ENCODE measurements at places on chromosomes 5 and 9. TPM values are rescaled to one million over a fixed set of nuclear protein-coding genes. Genes with fewer than 3 reads are reported as not detected.
A peak's percentile ranks its signal among the peaks of the same experiment; 100 is the strongest.

DNA sequence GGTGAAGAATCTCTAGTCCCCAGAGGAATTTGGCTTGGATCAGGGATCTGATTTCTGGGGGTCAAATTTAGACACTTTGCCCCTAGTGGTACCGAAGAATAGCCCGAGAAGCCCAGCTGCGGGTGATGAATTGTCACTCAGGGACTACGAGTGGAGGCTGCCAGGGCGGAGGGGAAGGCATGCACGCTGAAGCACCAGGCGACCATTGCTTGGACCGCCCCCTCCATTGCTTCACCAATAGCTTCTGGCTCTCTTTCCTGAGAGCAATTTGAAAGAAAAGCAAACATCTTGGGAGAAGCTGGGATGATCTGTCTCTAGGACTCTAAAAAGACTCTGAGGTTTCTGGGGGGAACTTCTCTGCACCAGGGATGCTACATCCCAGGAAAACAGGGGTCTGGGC is 137.6 kb downstream of the CRB2 start:
- peak; percentile 5 for DNase-seq

DNA sequence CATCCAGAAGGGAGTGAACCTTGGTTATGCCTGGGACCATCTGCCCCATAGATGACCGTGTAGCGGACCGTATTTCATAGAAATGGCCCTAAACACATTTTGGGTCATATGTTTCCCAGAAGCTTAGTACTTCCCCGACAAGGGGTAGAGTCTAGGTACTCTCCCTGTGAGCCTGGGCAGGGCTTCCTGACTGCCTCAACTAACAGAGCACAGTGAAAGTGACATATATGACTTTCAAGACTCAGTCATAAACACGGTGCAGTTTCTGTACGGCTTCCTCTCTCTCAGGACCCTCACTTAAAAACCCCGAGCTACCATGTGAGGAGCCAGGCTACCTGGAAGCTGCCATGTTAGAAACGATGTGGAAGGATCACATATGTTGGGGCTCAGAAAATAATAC is 20.9 kb downstream of the C9orf57 start:
- DNase-seq, result no peak

GRCh38 chr9:126020836-126021235 is 273.7 kb downstream of the PBX3 start:
- no peak for DNase-seq

GRCh38 chr5:912280-913091 is 19.8 kb downstream of the TRIP13 start:
- peak; percentile 96 for DNase-seq

Gene HK3
- total RNA-seq, result not detected

DNA sequence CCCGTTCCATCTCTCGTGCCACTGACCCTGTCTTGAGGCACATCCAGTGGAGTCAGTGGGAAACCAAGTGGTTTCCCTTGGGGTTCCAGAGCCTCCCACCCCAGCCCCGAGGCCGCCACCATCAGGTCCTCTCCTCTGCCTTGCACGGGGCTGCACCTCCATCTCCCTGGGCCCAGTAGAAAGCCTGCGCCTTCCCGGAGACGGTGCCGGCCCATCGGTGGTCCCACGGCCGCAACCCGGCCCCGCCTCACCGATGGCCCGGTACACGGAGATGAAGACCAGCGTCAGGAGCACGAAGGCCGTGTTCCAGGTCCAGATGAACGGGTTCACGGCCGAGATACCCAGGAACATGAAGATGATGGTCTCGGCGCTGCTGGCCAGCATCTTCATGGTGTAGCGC is 40.0 kb downstream of the EXOC3 start:
- DNase-seq, result no peak

Gene IFNA2
- total RNA-seq, result not detected

Gene CERT1
- total RNA-seq, result 10.3 TPM

Gene GZMA
- total RNA-seq, result not detected

All from IMR-90 (cell line).